IMR-90 (cell line): ENCODE measurements at places on chromosomes 3 and 15. TPM values are rescaled to one million over a fixed set of nuclear protein-coding genes. Genes with fewer than 3 reads are reported as not detected.
A peak's percentile ranks its signal among the peaks of the same experiment; 100 is the strongest.

GRCh38 chr3:58062472-58062871 lies 54.2 kb downstream of the FLNB start:
- DNase-seq: no peak

SLC6A11 gene
- not detected in 2 replicates for total RNA-seq

DNA sequence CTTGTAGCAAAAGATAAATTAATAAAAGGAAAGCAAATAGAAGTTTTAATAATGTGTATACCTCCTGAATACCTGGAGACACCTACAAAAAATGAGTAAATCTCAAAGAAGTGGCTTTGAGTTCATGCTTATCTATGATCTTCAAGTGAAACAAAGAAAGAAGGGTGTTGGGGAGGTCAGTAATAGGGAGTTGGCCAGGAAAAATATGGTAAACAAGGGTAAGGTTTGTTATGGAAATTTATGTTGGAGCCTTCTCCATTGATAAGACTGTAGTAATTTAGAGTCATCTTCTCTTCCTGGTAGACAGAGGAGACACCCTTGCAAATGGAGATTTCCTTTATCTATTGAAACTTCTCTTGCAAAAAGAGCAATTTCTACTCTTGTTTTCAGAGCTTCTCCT lies 6.6 kb upstream of the CCR8 start:
- no peak for DNase-seq

- peak; percentile 85 for DNase-seq
Measured at GRCh38 chr3:14265246-14265962, 86.8 kb downstream of the LSM3 start.

ZFYVE19 gene
- 22.6 and 22.8 TPM in 2 replicates for total RNA-seq

GRCh38 chr15:67551207-67551743 lies 8.8 kb downstream of the MAP2K5 start:
- DNase-seq: no peak
